Stimulated activated CD8-positive, alpha-beta memory T cell treated with anti-CD3 and anti-CD28 coated beads, Interleukin-4, amount 100 ng/mL, for 4 hours (primary cell): ENCODE measurements at places on chromosomes 2 and 18.

GRCh38 chr2:20573620-20574422 is 77.1 kb downstream of the HS1BP3 start:
- DNase-seq = no peak

DNA sequence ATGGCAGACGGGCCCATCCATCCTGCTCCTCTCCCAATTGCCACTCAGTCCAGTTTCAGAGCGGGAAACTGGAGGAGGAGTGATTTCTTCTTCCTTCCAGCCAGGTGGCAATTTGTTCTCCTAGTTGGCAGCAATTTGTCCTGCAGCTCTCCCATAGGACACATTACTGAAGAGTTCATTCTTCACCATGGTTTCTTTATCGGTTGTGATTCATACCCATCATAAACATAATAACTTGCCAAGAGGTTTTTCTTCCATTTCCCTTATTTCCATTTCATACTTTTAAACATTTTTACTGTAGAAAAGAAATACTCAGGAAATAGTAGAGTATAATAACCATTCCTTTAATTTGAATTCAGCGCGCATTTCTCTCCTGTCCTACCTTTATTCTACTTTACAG is 377.9 kb upstream of the RAB12 start:
- DNase-seq = no peak

GRCh38 chr2:111184725-111185310 is 64.1 kb downstream of the BCL2L11 start:
- no peak for DNase-seq

DNA sequence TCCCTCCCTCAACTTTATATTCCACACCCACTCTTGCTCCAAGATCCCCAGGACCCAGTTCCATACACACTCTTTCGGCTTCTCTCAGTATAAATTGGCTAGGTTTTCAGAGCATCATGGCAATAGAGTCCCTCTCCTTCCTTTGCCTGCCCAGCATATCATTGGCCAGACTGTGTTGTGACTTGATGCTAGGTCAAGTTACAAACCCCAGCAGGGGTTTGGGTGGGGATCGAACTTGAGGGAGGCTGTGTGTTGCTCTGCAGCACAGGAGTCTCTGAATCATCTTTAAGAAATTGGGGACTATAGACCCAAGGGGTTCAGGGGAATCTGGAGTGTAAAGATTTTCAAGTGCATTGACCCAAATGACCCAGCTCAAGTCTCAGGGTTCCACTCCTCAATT is 477.5 kb upstream of the MEIS1 start:
- DNase-seq = no peak
